ENCODE measurements at places on chromosomes 16 and 17. TPM values are rescaled to one million over a fixed set of nuclear protein-coding genes. Genes with fewer than 3 reads are reported as not detected.
A peak's percentile ranks its signal among the peaks of the same experiment; 100 is the strongest.

KIF2B gene
- total RNA-seq, result not detected

CACNG3 gene
- total RNA-seq, result not detected

IKZF3 gene
- total RNA-seq, result 50.4 TPM

MYH2 gene
- total RNA-seq, result not detected

MT1G gene
- total RNA-seq, result 14.7 TPM

DHX58 gene
- total RNA-seq, result 31.1 TPM

HOXB1 gene
- total RNA-seq, result not detected

CAPNS2 gene
- not detected for total RNA-seq

CARHSP1 gene
- total RNA-seq, result 49.4 TPM

TBC1D3G gene
- not detected for total RNA-seq

- DNase-seq, result no peak
- peak overlapping the region; percentile 3 for H3K4me3 ChIP-seq
- H3K27ac ChIP-seq, result peak overlapping the region; percentile 6
- peaks cover 10% of the 10 kb centered on the region for H3K36me3 ChIP-seq
Measured at GRCh38 chr17:77377710-77378235, 237.0 kb downstream of the SEC14L1 start.

DNA sequence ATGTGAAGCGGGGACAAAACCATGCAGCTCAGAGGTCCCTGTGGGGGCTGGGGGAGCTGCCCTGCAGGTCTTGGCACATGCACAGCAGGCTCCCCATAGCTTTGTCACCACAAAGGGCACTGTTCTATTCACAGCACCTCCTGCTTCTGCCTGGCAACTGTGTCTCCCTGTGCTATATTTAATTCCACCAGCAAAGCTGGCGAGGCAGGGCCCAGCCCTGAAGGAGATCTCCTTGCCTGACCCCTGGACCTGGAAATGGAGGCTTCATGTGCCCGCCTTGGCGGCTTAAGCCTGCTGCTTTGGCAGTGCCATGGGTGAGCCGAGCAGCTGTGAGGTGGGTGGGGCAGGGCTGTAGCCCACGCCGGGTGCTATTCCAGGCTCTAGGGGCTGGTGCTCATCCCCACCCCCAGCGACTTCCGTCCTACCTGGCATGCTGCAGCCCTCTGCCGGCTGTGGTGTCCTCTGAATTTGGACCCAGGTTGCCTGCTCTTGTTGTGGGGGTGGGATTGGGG, 6.8 kb downstream of the LDHD start:
- peaks cover 22% of the 10 kb centered on the region for H3K36me3 ChIP-seq
- peaks cover 6% of the 10 kb centered on the region for H3K27me3 ChIP-seq
- DNase-seq, result peak; percentile 54

DNA sequence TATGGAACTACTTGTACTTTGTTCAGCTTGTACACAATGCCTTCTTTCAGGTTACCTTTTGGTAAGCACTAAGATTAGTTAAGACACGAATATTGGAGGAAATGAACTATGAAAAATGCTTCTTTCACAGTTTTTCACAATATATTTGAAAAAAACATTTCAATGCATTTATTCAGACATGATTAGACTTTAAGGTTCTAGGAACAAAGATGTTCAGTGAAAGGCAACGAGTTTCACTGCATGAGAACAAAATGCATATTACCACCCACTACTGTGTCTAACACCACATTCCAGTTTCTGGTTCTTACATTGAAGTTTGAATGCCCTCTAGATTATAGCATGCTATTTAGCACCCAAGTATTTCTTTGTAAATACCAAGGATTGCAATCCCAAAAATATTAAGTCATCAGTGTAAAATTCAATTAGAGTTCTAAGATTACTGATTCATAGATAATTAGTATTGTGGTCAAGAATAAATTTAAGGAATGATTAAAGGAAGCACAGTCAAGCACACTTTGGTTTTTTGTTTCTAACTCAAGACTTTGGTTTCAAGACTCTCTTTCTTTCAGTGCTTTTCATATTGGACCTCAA, 261.7 kb downstream of the CEP112 start:
- peaks cover 4% of the 10 kb centered on the region for H3K36me3 ChIP-seq
- DNase-seq, result no peak
- H3K4me3 ChIP-seq, result no peak overlapping the region

- H3K27ac ChIP-seq, result no peak overlapping the region
- no peaks in the 10 kb centered on the region for H3K27me3 ChIP-seq
- H3K4me3 ChIP-seq, result no peak overlapping the region
- no peaks in the 10 kb centered on the region for H3K4me1 ChIP-seq
- H3K36me3 ChIP-seq, result no peaks in the 10 kb centered on the region
Measured at GRCh38 chr17:49585422-49586027, 9.9 kb downstream of the NXPH3 start.

- no peaks in the 10 kb centered on the region for H3K36me3 ChIP-seq
- no peak overlapping the region for H3K27ac ChIP-seq
- DNase-seq, result no peak
- peaks cover 4% of the 10 kb centered on the region for H3K4me1 ChIP-seq
- no peaks in the 10 kb centered on the region for H3K27me3 ChIP-seq
- H3K4me3 ChIP-seq, result no peak overlapping the region
Measured at GRCh38 chr17:32593003-32593402, 106.2 kb downstream of the CDK5R1 start.

DNA sequence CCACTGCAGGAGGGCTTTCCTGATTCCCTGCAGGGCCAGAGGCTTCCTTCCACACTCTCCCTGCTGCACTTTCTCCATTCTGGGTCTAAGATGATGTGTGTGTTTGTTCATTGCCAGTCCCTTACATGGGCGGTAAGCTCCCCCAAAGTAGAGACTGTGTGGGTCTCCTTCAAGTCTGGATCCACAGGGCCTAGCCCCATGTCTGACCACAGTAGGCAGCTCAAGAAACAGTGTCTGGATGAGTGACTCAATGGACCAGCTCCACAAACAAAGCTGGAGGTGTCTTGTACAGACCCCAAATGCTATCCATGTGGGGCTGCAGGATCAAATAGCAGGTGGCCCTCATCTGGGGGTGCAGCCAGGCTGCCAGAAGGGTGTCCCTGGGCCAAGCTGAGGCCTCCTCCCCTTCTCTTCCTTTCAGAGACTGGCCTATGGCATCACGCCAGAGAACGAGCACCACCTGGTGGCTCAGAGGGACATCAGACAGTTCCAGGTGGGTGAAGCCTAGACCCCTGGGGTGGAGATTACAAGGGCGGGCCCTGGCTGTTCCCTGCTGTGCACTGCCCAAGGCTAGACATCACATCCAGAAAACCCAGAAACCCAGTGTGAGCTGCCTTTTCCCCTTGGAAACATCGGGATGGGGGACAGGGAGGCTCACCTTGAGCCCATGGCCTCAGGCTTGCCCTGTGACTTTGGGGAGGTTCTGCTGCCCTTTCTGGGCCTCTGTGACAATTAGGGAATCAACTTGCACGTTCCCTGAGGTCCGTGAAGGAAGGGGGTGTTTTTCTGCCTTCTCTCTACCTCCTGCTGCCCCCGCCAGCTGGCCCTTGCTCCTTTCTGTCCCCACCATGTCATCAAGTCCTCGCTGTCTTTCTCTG, 45.9 kb downstream of the SLC6A2 start:
- H3K4me3 ChIP-seq, result no peak overlapping the region
- peak; percentile 75 for DNase-seq
- no peaks in the 10 kb centered on the region for H3K36me3 ChIP-seq
- no peak overlapping the region for H3K27ac ChIP-seq
- H3K27me3 ChIP-seq, result peaks cover 4% of the 10 kb centered on the region
- H3K4me1 ChIP-seq, result peaks cover 2% of the 10 kb centered on the region

- DNase-seq, result no peak
- H3K27me3 ChIP-seq, result no peaks in the 10 kb centered on the region
- no peaks in the 10 kb centered on the region for H3K4me1 ChIP-seq
- H3K27ac ChIP-seq, result no peak within 1 kb of the TSS
- peaks cover 31% of the 10 kb centered on the region for H3K36me3 ChIP-seq
Measured at GRCh38 chr16:66801320-66802105, at the start of gene TERB1. TERB1 (minus strand) TSS chr16:66801584; CDS start chr16:66796798, 4,786 bp downstream.

DNA sequence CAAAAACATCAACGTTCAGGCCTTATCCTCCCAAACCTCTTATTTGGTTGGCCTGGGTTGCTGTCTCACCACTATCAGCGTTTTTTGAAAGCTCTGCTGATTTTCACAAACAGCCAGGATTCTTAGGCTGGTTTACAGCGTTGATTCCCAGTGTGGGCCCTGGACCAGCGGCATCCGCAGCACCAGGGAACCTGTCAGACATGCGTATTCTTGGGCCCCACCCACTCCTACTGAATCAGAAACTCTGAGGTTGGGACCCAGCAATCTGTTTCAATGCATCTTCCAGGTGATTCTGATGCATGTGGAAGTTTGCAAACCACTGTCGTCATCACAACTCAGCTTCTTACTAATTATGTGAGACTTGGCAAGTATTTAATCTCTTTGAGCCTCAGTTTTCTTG, 58.5 kb downstream of the RGS9 start:
- no peak overlapping the region for H3K4me3 ChIP-seq
- DNase-seq, result no peak
- no peaks in the 10 kb centered on the region for H3K36me3 ChIP-seq
- H3K27me3 ChIP-seq, result no peaks in the 10 kb centered on the region

- peaks cover 28% of the 10 kb centered on the region for H3K4me1 ChIP-seq
- H3K27me3 ChIP-seq, result no peaks in the 10 kb centered on the region
- H3K36me3 ChIP-seq, result no peaks in the 10 kb centered on the region
- no peak overlapping the region for H3K27ac ChIP-seq
- DNase-seq, result no peak
Measured at GRCh38 chr17:17737961-17738894, 57.0 kb downstream of the RAI1 start.

- H3K36me3 ChIP-seq, result no peaks in the 10 kb centered on the region
- H3K27me3 ChIP-seq, result no peaks in the 10 kb centered on the region
- H3K4me3 ChIP-seq, result no peak overlapping the region
- no peak overlapping the region for H3K27ac ChIP-seq
Measured at GRCh38 chr16:66480265-66481080, 53.4 kb downstream of the BEAN1 start.

GRCh38 chr17:49433000-49433694, 18.5 kb upstream of the PHB1 start:
- no peaks in the 10 kb centered on the region for H3K4me1 ChIP-seq
- H3K4me3 ChIP-seq, result no peak overlapping the region
- DNase-seq, result no peak
- no peaks in the 10 kb centered on the region for H3K36me3 ChIP-seq
- H3K27me3 ChIP-seq, result peaks cover 13% of the 10 kb centered on the region

DNA sequence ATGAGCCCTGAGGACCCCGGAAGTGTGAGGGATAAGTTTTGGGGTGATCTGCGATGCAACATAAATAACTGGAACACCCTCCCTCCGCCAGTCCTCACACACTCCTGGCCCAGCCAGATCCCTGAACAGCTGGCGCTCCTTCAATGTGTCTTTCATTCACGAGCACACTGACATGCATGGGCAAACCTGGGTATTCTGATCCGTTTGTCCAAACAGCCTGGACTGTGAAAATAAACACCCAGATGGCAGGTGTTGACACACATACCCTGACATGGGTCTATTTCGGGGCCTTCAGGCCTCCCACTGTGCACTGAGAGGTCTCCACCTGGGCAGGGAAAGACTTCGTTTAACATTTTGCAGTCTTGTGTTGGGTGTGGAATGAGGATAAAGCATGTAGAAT, 3.0 kb upstream of the CPNE2 start:
- H3K27me3 ChIP-seq, result peaks cover 14% of the 10 kb centered on the region
- no peak overlapping the region for H3K27ac ChIP-seq
- no peak for DNase-seq
- H3K4me3 ChIP-seq, result no peak overlapping the region
- H3K36me3 ChIP-seq, result no peaks in the 10 kb centered on the region

- H3K36me3 ChIP-seq, result peaks cover 43% of the 10 kb centered on the region
- peak; percentile 44 for DNase-seq
- H3K4me3 ChIP-seq, result no peak overlapping the region
- no peaks in the 10 kb centered on the region for H3K4me1 ChIP-seq
- no peaks in the 10 kb centered on the region for H3K27me3 ChIP-seq
Measured at GRCh38 chr17:61904094-61904710, 23.6 kb downstream of the INTS2 start.

GRCh38 chr16:90077240-90077756, at the start of gene PRDM7:
PRDM7 (minus strand) TSS chr16:90077331; CDS start chr16:90075910, 1,421 bp downstream.
- H3K27me3 ChIP-seq, result peaks cover 11% of the 10 kb centered on the region
- peaks cover 28% of the 10 kb centered on the region for H3K4me1 ChIP-seq
- peak within 1 kb of the TSS; percentile 78 for H3K4me3 ChIP-seq
- DNase-seq, result peak; percentile 99
- no peaks in the 10 kb centered on the region for H3K36me3 ChIP-seq

GRCh38 chr16:58425756-58426494, 33.7 kb downstream of the GINS3 start:
- DNase-seq, result peak; percentile 36
- H3K27ac ChIP-seq, result no peak overlapping the region

- no peaks in the 10 kb centered on the region for H3K4me1 ChIP-seq
- H3K27me3 ChIP-seq, result no peaks in the 10 kb centered on the region
- H3K36me3 ChIP-seq, result no peaks in the 10 kb centered on the region
- DNase-seq, result peak; percentile 76
- no peak overlapping the region for H3K27ac ChIP-seq
Measured at GRCh38 chr16:11405331-11406176, 60.3 kb downstream of the RMI2 start.
